Activated effector memory CD4-positive, alpha-beta T cell treated with anti-CD3 and anti-CD28 coated beads, Interleukin-2, amount 50 U/mL, for 16 hours (primary cell): ENCODE measurements at places on chromosomes 6 and 20.
A peak's percentile ranks its signal among the peaks of the same experiment; 100 is the strongest.

- DNase-seq: no peak
Measured at GRCh38 chr6:10529231-10529801, 8.2 kb downstream of the GCNT2 start.

- DNase-seq: peak; percentile 75
Measured at GRCh38 chr6:166952567-166953486, 3.5 kb downstream of the RNASET2 start.

- DNase-seq: no peak
Measured at GRCh38 chr20:62040933-62041332, 24.7 kb downstream of the TAF4 start.

- DNase-seq: no peak
Measured at GRCh38 chr6:147201885-147202515, 2.2 kb upstream of the STXBP5 start.

DNA sequence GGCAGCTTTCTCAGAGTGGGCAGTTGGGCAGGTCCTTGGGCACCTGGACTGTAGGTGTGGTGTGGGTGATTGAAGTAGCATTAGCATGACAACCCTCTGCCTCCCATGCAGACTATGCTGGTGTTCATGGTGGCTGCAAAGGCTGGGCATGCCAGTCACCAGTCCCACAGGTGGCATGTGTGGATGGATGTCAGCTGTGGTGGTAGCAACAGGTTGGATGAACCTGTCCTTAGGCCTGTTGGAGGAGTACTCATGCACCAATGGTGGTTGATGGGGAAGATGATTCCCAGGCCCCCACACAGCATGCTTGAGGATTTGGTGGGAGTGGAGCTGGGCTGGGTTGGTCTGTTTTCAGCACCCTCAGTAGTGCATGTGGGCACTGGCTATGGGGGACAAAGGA, 251.1 kb downstream of the PAX1 start:
- DNase-seq: no peak

DNA sequence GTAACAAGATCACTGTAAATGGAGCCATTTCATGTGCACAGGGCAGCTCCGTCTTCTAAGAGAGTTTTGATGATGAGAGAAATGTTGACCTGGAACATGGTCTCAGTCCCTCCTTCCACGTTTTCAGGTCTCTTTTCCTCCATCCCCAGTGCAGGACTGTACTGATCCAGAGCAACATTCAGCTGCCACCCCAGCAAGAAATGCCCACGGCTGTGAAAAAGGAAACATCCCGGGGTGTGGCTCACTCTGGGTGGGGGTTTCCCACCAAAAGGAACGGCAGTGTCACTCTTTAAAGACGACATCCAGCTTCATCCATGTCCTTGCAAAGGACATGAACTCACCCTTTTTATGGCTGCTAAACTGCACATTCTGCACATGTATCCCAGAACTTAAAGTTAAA, 92.6 kb downstream of the ERMARD start:
- DNase-seq: peak; percentile 9

- no peak for DNase-seq
Measured at GRCh38 chr6:169454204-169454871, 200.7 kb upstream of the THBS2 start.

DNA sequence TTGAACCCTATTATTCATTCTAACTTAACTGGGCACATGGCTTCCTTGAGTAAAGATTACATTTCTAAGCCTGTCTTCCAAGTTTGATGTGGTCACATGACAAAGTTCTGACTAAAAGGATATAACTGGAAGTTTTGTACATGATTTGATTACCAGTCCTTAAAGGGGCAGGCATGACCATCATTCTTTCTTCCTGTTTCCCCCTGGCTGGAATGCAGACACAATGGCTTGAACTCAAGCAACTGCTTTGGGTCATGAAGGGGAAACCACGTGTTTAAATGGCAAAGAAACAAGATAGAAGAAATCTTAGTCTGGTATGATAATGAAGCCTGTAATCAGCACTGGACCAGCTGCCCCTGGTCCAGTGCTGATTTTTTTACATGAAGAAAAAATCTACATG, 15.6 kb upstream of the SHLD1 start:
- no peak for DNase-seq

GRCh38 chr6:151119823-151120524, 119.8 kb upstream of the AKAP12 start:
- no peak for DNase-seq

- no peak for DNase-seq
Measured at GRCh38 chr20:23048283-23049200, 930 bp downstream of the THBD start.

DNA sequence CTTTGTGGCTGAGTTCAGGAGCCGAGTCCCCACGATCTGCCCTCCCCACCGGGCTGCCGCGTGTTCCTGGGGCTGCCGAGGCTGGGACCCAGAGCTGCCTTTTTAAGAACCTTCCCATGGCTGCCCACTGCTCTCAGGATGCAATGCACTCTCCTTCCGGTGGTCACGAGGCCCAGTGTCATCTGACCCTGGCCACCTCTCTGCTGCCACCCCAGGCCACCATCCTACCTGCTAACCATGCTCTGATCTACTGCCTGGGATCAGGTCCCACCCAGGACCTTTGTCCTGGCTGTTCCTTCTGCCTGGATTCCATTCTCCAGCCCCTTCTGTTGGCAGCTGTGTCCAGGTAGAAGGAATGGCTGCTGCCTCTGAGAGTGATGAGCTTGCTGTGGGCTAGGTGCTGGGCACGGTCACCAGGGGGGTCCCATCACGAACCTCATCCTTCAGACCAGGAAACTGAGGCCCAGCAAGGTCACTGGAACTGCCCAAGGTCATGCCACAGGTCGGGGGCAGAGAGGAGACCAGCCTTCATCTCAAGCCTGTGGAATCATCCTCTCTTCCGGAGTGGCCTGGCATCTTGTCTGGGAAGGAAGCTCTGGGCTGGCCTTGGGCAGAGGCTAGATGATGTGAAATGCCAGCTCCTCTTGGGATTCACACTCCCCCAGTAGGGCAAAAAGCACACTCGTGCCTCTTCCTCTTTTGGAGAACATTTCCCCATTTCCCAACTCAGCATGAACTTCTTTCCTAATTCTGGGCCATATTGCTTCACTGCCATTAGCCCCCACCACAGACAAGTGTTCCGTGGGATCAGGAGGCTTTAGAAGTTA, 20.5 kb downstream of the PCK1 start:
- DNase-seq: no peak

GRCh38 chr20:38073307-38074071, 39.9 kb downstream of the RPRD1B start:
- DNase-seq: no peak

DNA sequence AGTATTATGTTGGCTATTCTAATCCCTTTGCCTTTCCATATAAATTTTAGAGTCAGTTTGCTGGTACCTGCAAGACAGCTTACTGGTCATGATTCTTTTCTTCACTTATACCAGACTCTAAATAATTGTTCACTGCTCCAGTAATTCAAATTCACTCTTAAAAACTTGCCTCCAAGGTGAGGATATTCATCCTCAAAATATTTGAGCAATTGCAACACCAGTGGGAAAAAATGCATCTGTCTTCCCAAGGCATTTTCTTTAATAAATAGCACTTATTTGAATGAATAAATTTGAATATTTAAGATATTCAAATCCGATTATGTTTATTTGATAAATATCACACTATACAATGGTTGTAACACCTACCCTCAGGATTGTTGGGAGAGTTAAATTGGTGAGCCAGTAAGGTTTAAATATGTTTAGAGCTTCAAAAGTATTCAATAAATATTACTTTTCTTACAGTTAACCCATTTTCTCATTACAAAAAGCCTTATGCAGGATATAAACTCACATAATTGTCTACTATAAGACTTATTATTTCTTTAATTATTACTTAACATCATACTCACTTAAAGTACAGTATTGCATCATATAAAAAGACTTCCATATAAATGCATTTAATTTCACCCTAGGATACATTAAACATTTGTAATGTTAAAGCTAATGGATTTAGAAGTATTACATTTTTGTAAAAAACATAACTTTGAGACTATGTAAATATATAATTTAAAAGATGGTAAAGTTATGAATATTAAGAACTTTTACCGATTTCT, 285.6 kb downstream of the SAMD5 start:
- no peak for DNase-seq

DNA sequence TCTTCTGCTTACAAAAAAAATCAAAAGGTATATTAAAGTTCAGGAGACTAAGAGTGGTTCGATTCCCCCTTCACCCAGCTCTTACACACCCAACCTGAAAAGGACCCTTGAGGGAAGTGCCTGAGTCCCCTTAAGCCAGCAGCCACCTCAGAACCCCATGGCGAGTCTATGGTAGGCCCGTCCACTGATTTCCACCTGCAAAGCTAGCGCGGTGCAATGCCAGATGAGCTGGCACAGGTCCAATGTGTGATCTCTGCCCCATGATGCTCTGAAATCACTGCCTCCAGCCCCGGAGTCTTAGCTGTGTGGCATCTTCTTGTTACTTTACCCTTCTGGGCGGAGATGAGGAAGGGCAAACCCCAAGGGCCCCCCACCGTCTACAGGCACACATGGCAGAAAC, 109.3 kb downstream of the SMOC2 start:
- DNase-seq: no peak

- DNase-seq: no peak
Measured at GRCh38 chr20:9498322-9498721, 16.1 kb upstream of the LAMP5 start.

- peak; percentile 68 for DNase-seq
Measured at GRCh38 chr20:62370115-62370806, 3.1 kb upstream of the LAMA5 start.

DNA sequence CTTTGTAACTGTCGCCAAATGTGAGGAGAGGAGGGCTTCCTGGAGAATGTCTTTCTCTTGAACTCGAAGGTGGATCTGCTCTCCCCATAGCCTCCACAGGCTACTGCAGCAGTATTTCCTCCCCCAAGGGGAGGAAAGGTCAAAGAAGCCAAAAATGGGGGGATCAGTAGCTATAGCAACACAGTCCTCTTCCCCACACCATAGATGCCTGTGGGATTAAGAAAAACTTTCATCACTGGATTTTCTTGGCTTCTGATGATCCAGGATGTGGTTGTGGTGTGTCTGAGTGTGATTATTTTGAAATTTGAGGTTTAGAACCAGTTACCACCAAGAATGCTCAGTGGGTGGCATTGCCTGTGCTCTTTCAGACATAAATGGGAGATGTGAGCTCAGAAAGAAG, 140.1 kb upstream of the SPACA1 start:
- no peak for DNase-seq

GRCh38 chr6:53861518-53861917, 66.7 kb downstream of the LRRC1 start:
- DNase-seq: no peak

- DNase-seq: no peak
Measured at GRCh38 chr6:36576578-36576977, 17.6 kb upstream of the SRSF3 start.

DNA sequence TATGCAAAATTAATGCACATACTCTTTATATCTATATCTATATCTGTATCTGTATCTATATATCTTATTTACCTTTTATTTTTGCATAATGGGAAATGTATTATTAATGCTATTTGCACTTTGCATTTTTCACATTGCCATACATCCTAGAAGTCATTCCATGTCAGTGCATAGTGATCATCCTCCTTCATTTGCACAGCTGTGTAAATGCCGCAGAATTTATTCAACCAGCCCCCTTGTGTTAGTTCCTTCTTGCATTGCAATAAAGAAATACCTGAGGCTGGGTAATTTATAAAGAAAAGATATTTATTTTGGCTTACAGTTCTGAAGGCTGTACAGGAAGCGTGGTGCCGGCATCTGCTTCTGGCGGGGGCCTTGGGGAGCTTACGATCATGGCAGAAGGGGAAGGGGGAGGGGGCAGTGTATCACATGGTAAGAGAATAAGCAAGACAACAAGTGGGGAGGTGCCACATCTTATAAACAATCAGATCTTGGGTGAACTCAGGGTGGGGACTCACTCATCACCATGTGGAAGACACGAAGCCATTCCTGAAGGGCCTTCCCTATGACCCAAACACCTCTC, 101.9 kb upstream of the RNF24 start:
- no peak for DNase-seq

- no peak for DNase-seq
Measured at GRCh38 chr6:66230591-66230990, 523.6 kb upstream of the EYS start.

GRCh38 chr6:113246186-113246585, 611.0 kb upstream of the MARCKS start:
- DNase-seq: no peak

- no peak for DNase-seq
Measured at GRCh38 chr6:63121166-63121565, 90.1 kb upstream of the FKBP1C start.

DNA sequence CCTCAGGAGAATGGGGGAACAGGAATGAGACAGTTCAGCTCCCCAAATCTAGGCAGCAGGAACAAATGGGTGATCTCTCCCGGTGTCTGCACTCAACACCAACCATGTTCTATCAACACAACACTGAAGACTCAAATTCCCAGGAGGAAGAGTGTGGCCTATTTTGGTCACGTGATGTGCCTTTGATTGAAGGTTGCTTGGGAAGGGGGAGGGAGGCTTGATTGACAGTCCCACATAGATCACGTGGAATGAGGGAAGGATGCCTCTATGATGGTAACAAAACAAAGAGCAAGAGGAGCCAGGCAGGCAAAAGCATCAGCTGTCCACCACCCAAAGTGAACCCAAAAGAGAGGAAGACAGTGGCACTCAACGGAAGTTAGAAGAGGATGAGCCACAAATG, 364.8 kb downstream of the KIF16B start:
- no peak for DNase-seq

GRCh38 chr6:129069006-129069405, 186.1 kb downstream of the LAMA2 start:
- no peak for DNase-seq

DNA sequence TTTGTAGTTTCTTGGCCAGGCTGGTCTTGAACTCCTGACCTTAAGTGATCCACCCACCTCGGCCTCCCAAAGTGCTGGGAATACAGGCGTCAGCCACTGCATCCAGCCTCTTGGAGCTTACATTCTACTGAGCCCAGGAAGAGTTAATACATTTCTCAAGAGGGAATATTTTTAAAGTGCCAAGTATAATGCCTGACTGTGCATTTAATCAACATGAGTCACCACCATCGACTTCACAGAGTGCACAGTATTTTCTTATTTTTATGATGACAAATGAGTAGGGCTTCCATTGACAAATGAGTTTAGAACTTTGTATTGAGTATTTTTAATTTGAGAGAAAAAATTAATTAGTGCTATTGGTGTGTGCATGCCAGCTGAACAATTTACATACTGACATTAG, 72.2 kb downstream of the SASH1 start:
- no peak for DNase-seq

- no peak for DNase-seq
Measured at GRCh38 chr6:83252719-83253118, 59.6 kb downstream of the RWDD2A start.

DNA sequence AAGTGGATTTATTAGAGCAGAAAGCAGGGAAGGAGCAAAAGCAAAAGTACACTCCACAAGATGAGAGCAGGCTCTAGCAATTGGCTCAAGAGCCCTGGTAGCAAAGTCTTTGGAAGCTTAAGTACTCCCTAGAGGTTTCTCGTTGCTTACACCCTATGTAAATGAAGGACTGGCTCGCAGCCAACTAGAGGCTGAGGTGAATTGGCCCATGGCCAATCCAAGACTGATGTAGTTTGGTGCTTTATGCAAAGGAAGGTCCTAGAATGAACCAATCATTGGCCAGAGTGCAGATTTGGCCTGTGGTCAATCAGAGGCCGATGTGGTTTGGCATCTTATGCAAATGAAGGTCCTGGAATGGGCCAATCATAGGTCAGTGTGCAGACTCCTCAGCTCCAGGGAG, 191.3 kb upstream of the ARID1B start:
- DNase-seq: no peak
